ENCODE measurements at places on chromosomes 3 and 15. TPM values are rescaled to one million over a fixed set of nuclear protein-coding genes. Genes with fewer than 3 reads are reported as not detected.

GRCh38 chr15:93171476-93171875 lies 82.5 kb upstream of the RGMA start:
- no peaks in the 10 kb centered on the region for H3K4me1 ChIP-seq
- no peak for DNase-seq
- no peaks in the 10 kb centered on the region for H3K27me3 ChIP-seq

DNA sequence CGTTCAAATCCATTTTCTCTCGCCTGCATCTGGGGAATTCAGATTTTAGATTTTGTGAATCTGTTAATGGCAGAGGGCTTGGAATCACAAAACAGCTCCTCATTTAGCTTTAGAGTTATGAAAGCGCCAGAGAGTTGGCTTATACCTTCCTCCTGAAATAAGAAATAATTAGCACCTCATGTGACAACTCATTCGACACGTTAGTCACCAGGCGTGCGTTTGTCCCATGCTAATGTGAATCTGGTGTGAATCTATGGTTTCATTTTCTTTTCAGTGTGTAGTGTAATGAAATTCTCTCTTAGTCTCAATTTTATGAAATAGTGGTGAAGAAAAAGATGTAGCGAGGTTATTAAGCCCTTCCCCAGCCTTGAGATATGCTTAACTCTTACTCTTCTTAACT lies 89.4 kb downstream of the EDEM1 start:
- H3K36me3 ChIP-seq = no peaks in the 10 kb centered on the region
- no peak overlapping the region for H3K4me3 ChIP-seq
- DNase-seq = no peak
- no peak overlapping the region for H3K27ac ChIP-seq

GRCh38 chr15:40545457-40545856 lies 19.4 kb downstream of the CCDC32 start:
- DNase-seq = no peak
- H3K27ac ChIP-seq = no peak overlapping the region
- H3K27me3 ChIP-seq = no peaks in the 10 kb centered on the region
- no peak overlapping the region for H3K4me3 ChIP-seq

- no peaks in the 10 kb centered on the region for H3K4me1 ChIP-seq
- no peak overlapping the region for H3K27ac ChIP-seq
- H3K4me3 ChIP-seq = no peak overlapping the region
- H3K36me3 ChIP-seq = no peaks in the 10 kb centered on the region
- H3K27me3 ChIP-seq = peaks cover 21% of the 10 kb centered on the region
Observed at GRCh38 chr15:58087871-58088270, 22.4 kb upstream of the ALDH1A2 start.

DNA sequence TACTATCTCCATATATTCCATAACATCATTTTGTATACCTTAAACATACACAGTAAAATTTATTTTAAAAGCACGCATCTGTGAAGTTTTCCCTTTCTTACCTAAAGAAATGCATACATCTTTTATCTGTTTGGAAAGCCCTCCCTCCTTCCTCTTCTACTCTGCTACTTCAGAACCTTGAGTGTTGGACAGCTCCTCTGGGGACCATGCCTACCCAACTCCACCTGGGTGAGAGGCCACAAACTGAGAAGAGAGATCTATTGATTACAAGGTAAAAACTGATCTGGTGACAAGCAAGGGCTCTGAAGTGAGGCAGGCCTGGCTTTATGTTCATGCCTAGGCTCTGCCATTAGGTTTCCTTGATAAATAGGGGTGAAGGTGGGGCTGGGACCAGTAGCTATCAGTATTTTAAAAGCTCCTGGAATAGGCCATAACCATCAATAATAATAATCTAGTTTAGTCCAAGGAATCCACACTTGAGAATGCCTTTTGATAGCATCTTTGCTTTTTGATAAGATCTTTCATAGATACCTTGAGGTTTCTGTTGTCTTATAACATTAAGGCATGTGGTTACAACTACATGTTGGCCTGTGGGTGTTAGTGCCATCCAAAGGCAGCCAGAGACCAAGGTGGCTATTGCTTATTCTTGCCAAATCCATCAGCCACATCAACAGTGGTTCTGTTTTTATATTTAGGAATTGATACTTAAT lies 148.8 kb downstream of the KCNMB2 start:
- H3K27me3 ChIP-seq = no peaks in the 10 kb centered on the region
- no peaks in the 10 kb centered on the region for H3K36me3 ChIP-seq
- DNase-seq = no peak
- H3K4me1 ChIP-seq = no peaks in the 10 kb centered on the region
- no peak overlapping the region for H3K27ac ChIP-seq

Gene GPR62
- total RNA-seq = not detected

Gene WDR49
- 0.79 TPM for total RNA-seq

GRCh38 chr15:34362047-34362773 lies 4.8 kb downstream of the LPCAT4 start:
- H3K36me3 ChIP-seq = peaks cover 55% of the 10 kb centered on the region
- no peak overlapping the region for H3K27ac ChIP-seq
- DNase-seq = no peak

- no peak overlapping the region for H3K4me3 ChIP-seq
- H3K36me3 ChIP-seq = no peaks in the 10 kb centered on the region
- H3K27me3 ChIP-seq = no peaks in the 10 kb centered on the region
- no peaks in the 10 kb centered on the region for H3K4me1 ChIP-seq
- no peak overlapping the region for H3K27ac ChIP-seq
Observed at GRCh38 chr3:25547103-25547502, 117.6 kb downstream of the TOP2B start.

- no peaks in the 10 kb centered on the region for H3K27me3 ChIP-seq
- no peak for DNase-seq
- no peaks in the 10 kb centered on the region for H3K36me3 ChIP-seq
Observed at GRCh38 chr3:150599611-150600297, 3.4 kb upstream of the SELENOT start.

Data from CD4-positive, CD25-positive, alpha-beta regulatory T cell (primary cell).